CD4-positive, alpha-beta memory T cell (primary cell): ENCODE measurements at places on chromosomes 5 and 9.

- DNase-seq: no peak
These were observed 22.2 kb upstream of the TRAF1 start for GRCh38 chr9:120948824-120949223.

DNA sequence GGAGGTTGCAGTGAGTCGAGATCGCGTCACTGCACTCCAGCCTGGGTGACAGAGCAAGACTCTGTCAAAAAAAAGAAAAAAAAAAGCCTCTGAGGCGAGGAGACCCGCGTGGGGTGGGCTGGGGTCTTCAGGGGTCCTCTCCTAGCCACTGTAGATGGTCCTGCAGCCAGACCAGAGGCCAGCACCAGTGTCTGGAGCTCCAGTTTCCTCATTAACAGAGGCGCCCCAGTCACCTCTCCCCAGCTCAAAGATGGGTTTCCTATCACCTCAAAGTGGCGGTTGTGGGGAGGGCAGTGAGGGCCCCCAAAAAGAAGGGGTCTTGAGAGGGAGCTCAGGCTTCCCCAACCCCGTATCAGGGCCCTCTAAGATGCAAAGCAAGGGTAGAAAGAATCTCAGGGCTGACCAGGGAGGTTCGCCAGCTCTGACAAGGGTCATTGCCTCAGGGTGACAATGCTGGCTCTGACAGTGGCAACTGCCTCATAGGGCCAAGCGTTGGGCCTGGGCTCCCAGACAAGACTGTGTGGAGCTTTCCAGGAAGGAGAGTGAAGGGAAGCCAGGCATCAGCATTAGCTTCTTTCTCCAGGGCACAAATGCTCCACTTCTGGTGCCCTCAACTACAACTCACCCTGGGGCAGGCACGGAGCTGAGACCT is 15.0 kb downstream of the STK10 start:
- no peak for DNase-seq

DNA sequence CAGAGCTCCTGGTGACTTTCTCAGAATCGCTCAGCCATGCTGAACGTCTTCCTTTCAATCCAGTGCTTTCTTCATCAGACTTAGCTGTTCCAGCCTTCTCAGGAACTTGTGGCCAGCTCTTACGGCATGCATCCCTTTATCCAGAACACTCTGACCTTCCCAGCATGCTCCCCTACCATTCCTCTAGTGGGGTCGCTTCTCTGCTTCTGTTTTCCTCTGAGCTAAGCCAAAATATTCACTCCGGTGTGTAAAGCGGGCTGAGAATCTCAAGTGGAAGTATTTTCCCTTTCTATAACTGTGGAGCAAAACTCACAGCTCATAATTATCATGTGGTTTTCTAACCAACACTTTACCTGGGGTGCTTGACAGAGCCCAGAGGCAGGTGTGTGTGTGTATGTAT is 6.2 kb downstream of the DCANP1 start:
- no peak for DNase-seq

GRCh38 chr9:92133949-92134604 is 18.9 kb upstream of the SPTLC1 start:
- DNase-seq: peak; percentile 64

DNA sequence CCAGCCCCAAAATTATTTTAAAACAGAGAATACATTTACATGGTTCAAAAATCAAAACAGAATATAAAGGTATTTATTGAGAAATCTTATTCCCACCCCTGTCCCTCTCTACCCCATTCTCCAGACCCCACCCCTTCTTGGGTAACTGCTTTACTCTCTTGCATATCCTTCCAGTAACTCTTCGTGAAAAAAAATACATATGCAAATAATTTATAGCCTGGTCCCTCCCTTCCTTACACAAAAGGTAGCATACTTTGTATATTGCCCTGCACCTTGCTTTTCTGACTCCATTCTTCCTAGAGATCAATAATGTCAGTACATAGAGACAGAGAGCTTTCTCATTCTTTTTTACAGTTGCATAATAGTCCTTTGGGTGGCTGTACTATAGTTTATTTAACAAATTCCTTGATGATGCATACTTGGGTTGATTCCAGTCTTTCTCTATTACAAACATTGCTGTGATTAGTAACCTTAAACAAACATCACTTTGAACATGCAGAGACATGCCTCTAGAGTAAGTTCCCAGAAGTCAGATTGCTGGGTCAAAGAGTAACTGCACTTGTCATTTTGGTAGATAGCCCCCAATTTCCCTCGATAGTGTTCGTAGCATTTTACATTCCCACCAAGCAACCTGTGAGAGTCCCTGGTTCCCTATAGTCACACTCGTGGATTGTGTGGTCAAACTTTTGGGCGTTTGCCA is 47.9 kb downstream of the STOM start:
- DNase-seq: no peak

DNA sequence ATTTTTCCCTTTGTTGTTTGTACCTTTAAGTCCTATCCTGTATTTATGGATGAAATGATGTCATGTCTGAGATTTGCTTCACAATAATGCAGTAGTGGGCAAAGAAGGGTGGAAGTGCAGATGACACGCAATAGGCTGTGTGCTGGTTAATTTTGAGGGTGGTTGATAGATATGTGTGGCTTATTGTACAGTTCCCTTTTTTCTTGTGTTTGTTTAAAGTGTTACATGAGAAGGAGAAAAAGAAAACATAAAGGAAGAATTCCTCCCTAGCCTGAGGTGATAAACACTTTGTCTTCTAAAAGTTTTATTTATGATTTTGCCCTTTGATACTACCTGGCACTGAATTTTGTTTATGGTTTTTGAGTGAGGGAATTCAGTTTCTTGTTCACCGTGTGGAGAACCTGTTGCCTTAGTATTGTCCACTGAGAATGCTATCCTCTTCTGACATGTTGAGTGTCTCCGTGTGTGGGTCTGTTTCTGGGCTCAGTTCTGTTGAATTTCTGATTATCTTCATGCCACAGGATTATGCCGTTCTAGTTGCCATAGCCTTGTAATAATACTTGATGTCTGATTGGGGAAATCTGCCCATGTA is 52.3 kb upstream of the FAM120AOS start:
- DNase-seq: no peak

DNA sequence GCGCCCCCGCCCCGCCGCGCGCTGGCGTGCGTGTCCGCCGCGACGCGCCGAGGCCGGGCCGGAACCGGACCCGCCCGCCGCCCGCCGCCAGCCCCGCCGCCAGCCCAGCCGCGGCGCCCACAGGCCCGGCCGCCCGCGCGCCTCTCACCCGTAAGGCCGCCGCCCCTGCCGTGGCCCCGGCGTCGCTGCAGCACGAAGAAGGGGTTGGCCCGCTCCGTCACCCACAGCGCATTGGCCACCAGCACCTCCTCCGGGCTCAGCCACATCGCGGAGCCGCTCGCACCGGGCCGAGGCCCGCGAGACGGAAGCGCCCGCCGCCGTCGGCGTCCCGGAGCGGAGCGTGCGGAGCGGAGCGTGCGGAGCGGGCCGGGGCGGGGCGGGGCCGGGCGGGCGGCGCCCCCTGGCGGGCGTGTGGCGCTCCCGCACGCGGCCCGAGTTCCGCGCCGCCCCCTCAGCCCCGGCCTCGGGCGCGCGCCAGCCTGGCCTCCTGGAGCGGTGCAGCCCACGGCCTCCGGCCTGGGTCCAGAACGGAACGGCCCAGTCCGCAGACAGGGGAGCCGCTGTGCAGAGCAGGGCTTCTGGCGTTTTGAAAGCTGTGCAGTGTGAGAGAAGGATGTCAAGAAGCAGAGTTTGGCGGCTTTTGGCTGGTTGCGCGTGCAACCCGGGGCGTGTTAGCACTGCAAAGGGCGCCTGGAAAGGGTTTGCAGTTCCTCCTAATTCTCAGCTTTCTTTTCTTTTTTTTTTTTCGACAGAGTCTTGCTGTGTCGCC is at the start of gene TBC1D9B:
TSS of gene TBC1D9B (minus strand) at position 342 of the 769 bp plus-strand sequence. CDS start at position 266, 76 bp downstream.
- peak; percentile 79 for DNase-seq

GRCh38 chr9:78383130-78383529 is 86.2 kb downstream of the PSAT1 start:
- no peak for DNase-seq

- no peak for DNase-seq
These were observed 35.5 kb downstream of the GADD45G start for GRCh38 chr9:89640361-89640760.
